ENCODE measurements at places on chromosomes 2 and 18.

DNA sequence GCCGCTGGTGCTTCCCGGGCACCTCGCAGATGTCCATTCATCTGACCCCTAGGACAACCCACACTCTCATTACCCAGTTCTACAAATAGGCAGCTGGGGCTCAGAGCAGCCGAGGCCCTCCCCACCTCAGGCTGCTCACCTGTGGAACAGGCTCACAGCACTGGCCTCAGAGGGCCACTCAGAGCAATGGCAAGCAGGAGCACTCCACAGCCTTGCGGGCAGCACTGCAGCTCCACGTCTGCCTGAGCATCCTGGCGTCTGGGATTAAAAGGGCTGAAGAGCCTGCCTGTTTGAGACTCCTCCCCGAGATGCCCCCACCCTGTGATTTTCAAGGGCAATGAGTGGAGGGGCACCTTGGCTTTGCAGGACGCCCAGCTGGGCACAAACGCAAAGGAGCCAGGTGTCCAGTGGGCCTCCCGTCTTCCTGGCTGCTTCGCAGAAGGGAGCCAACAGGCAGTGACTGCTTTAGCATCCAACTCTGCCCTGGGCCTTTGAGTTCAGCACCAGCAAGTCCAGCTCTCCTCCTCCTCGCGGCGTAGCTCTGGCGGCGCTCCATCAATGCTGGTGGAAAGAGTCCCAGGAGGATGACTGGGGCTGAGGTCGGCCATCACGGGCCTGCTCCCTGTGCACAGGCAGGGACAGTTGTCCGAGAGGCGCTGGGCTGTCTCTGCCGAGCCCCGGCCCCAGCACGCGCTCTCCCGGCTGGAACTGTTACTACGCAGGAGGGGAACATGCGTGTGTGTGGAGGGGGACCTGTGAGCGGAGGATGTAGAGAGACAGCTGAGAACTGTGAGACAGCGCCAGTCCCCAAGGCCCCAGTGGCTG is 297.2 kb downstream of the NDUFA10 start:
- DNase-seq = no peak

DNA sequence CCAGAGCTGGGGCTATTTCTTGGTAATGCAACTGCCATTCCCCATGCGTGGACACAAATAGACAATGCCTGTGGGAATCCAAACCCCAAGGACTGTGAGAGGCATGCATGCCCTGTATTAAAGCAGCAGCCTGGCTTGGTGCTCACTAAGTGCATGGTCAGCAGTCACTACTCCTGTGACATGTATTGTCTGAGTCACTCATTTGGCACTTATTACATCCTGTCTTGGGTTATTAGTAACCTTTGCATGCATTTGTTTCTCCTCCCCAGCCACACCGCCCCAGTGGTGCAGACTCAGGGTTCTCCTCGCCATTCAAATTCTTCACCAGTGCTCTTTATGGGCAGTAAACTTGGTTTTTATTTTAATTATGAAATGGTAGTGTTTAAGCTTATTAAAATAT is 30.2 kb downstream of the PRKCE start:
- DNase-seq = no peak

DNA sequence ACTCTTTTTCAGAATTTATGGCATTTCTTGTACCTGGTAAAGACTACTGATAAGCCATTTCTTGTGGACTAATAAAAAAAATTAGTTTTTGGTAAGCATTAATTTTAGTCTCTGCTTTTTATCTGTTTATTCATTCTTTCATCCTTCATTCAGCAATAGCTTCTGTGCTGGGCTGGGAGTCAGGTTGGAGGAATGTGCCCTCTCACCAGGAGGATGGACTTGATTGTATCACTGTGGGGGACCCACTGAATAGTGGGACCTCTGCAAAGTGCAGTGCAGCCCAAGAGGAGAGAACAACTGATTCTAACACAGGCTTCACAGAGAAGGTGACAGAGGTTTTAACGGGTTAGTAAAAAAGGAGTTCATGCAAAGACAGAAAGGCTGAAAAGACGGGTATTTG is 39.1 kb downstream of the CDC42EP3 start:
- no peak for DNase-seq

DNA sequence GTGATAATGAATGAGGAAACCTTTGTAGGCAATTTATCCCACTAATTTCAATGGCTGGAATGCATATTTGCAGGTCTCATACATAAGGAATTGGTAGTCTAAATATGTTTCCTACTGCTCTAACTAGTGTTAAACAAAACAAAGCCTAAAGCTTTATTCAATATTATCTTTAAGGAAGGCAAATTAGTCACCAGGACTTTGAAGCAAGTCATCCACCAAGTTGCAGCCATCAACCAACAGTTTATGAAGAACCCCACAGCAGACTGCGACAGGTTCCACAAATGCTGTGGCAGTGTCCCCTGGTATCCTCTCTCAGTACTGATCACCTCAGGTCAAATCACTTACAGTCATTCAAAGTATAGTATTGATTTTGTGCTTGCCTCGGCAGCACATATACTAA is 181.5 kb upstream of the ZFP36L2 start:
- no peak for DNase-seq

DNA sequence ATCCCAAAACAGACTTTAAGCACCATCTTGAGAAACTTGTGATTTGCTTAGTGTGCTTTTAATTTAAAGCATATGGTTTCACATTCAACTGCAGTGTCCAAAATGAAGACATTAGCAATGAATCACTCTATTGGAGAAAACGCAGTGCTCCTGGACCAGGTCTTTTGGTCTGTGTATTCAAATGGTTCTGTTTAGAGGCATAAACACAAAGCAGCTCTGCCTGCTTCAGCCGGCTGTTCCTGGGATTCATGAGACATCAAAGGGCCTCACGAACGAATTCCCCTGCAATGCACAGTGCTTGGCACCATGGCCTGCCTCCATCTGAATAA is 117.1 kb upstream of the SP5 start:
- DNase-seq = no peak

DNA sequence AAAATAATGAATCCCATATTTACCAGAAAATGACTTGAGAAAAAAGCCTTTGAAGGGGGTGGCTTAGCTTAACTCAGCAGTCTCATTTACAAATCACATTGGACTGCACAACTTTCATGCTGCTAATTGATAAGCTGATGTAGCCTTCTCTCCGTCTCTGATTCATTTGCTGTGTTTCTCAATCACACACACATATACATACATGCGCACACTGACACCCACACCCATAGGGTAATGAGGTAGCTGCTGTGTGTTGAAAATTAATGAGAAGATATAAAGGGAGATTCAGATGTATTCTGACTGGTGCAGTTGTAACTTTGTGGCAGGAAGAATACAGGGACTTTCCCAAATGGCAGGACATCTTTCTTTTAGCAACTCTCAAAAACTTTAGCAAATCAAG is 141.9 kb upstream of the GCFC2 start:
- DNase-seq = no peak

- no peak for DNase-seq
Observed at GRCh38 chr2:119387381-119388129, 20.8 kb downstream of the DBI start.

DNA sequence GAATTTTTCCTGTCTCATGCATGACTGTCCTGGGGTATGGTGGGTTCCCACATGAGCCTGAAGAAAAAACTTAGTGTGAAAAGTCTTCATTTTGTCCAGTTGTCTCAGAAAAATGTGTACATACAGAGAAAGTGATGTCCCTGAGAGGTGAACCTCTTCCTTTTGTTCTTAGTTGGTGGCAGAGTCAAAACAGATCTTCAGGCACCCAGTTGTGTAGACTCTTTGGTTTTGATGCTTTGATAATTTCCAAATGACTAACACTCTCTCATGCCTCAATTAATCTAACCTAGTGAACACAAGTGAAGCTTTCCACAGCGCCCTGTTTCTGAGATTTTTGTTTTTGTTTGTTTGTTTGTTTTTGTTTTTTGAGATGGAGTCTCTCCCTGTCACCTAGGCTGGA is 273.5 kb downstream of the PIK3C3 start:
- DNase-seq = no peak

- DNase-seq = no peak
Observed at GRCh38 chr2:172713365-172713875, 22.2 kb upstream of the RAPGEF4 start.

DNA sequence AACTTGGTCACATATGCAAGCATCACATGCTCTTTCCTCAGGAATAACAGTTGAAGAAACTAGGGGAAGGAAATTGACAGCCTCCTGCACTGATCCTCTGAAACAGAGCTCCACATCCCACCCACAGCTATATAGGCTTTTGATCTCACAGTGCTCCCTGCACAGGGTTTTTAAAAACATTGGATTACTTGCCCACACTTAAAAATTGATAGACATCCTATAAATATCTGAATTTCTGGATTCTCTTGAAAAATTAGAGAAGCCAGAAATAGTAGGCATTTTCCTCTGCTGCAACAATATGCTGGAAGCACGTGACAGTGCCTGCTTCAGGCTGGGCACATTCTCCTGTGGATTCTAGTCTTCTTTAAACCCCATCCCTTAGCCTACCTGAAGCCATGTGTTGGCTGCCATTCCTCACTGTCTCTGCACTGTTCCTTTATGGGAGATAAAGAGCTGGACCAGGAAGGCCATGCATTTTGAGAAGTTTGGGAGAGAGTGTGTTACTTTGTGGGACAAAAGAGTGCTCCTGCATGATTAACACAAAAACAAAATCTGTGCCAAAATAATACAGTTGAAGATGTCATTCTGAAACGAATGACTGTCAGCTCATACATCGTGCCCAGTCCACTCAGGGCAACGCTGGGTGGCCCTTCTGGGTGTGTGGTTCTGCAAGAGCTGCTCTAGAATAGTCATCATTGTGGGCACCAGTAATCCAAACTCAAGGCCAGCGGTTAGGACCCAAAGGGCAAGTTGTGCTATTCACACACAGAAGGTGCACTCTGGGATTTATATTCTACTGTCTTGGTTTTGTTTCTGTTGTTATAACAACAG is 59.8 kb downstream of the GYPC start:
- no peak for DNase-seq

GRCh38 chr2:44965684-44966083 is 24.2 kb downstream of the SIX3 start:
- DNase-seq = no peak
